ENCODE measurements at places on chromosomes 5 and 9. TPM values are rescaled to one million over a fixed set of nuclear protein-coding genes. Genes with fewer than 3 reads are reported as not detected.
A peak's percentile ranks its signal among the peaks of the same experiment; 100 is the strongest.

PCDHGA11 gene
- 0.83 TPM for total RNA-seq

IL13 gene
- 1.4 TPM for total RNA-seq

NAIF1 gene
- total RNA-seq = 12.6 TPM

FOXB2 gene
- total RNA-seq = not detected

PCDHA7 gene
- total RNA-seq = not detected

PCDHGA7 gene
- total RNA-seq = 0.26 TPM

TMC1 gene
- not detected for total RNA-seq

DNA sequence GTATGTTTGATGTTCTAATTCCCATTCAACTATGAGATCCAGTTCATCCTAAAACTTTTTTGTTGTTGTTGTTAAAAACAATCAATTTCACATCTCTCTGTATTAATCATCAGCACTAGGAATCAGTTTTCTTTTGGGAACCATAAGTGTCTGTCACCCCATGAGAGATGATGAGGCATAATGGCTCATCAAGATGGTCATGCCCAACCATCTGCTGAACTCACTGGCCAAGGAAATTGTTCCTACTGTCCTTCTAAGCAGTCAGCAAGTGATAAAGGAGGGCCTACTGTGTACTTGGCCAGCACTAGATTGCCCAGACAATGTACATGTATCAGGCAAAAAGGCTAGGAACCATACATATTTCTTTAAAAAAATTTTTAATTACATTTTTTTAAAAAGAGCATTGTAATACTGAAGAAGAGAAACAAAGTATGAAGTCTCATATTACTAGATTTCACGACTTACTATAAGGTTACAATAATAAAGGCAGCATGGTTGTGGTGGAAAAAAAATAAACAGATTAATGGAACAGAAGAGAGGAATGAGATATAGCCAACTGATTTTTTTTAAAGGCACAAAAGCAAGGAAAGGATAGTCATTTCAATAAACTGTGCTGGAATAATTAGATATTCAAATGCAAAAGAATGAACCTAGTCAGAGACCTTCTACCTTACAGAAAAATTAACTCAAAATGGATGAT is 458.3 kb downstream of the SPOCK1 start:
- H3K4me1 ChIP-seq = no peaks in the 10 kb centered on the region
- no peak overlapping the region for H3K27ac ChIP-seq
- H3K27me3 ChIP-seq = no peaks in the 10 kb centered on the region
- H3K4me3 ChIP-seq = no peak overlapping the region

GRCh38 chr9:132880324-132880661 is 1.6 kb downstream of the SPACA9 start:
- peaks cover 41% of the 10 kb centered on the region for H3K4me1 ChIP-seq
- no peak overlapping the region for H3K4me3 ChIP-seq
- no peak for DNase-seq
- H3K36me3 ChIP-seq = no peaks in the 10 kb centered on the region

- DNase-seq = no peak
- no peak overlapping the region for H3K27ac ChIP-seq
- H3K4me3 ChIP-seq = no peak overlapping the region
- H3K36me3 ChIP-seq = no peaks in the 10 kb centered on the region
Observed at GRCh38 chr5:63211448-63212132, 633.0 kb downstream of the LRRC70 start.

GRCh38 chr5:163794993-163795392 is 289.6 kb downstream of the MAT2B start:
- H3K4me3 ChIP-seq = no peak overlapping the region
- H3K4me1 ChIP-seq = no peaks in the 10 kb centered on the region
- H3K27me3 ChIP-seq = no peaks in the 10 kb centered on the region
- no peak overlapping the region for H3K27ac ChIP-seq
- H3K36me3 ChIP-seq = no peaks in the 10 kb centered on the region
- DNase-seq = no peak

- no peak overlapping the region for H3K27ac ChIP-seq
- peak; percentile 76 for DNase-seq
- no peaks in the 10 kb centered on the region for H3K4me1 ChIP-seq
- H3K27me3 ChIP-seq = no peaks in the 10 kb centered on the region
- H3K4me3 ChIP-seq = no peak overlapping the region
Observed at GRCh38 chr5:79857714-79858409, 133.2 kb downstream of the MTX3 start.

- H3K27ac ChIP-seq = no peak overlapping the region
- H3K4me3 ChIP-seq = no peak overlapping the region
- DNase-seq = no peak
- H3K4me1 ChIP-seq = no peaks in the 10 kb centered on the region
- H3K27me3 ChIP-seq = no peaks in the 10 kb centered on the region
Observed at GRCh38 chr5:33417632-33418031, 23.1 kb upstream of the TARS1 start.

GRCh38 chr9:134223591-134224122 is 59.3 kb upstream of the RNU6ATAC start:
- no peaks in the 10 kb centered on the region for H3K27me3 ChIP-seq
- H3K36me3 ChIP-seq = no peaks in the 10 kb centered on the region
- no peaks in the 10 kb centered on the region for H3K4me1 ChIP-seq
- no peak overlapping the region for H3K4me3 ChIP-seq
- DNase-seq = no peak

DNA sequence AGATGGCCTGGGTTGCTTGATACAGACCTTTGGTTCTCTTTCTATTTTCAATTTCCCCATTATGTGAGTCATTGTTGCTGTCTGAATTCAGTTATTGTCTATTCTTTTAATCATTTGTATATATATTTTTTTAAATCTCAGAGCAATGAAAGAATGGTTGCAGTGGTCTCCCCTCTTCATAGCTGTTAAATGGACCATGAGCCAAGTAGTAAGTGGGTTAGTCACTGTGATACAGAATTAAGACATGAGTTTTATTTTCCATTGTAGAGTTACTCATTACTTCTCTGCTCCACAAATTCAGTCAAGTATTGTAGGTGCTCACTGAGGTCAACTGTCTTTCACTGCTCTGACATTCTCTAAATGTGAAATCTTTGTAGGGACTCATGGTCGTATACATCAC is 174.6 kb upstream of the GRAMD2B start:
- H3K4me3 ChIP-seq = no peak overlapping the region
- DNase-seq = no peak
- no peak overlapping the region for H3K27ac ChIP-seq
- H3K4me1 ChIP-seq = no peaks in the 10 kb centered on the region
- no peaks in the 10 kb centered on the region for H3K36me3 ChIP-seq

- no peak within 1 kb of the TSS for H3K27ac ChIP-seq
- no peak for DNase-seq
Observed at GRCh38 chr5:141475625-141476131, at the start of gene PCDHGC3. PCDHGC3 (plus strand) TSS chr5:141475966; CDS start chr5:141476117, 151 bp downstream.

DNA sequence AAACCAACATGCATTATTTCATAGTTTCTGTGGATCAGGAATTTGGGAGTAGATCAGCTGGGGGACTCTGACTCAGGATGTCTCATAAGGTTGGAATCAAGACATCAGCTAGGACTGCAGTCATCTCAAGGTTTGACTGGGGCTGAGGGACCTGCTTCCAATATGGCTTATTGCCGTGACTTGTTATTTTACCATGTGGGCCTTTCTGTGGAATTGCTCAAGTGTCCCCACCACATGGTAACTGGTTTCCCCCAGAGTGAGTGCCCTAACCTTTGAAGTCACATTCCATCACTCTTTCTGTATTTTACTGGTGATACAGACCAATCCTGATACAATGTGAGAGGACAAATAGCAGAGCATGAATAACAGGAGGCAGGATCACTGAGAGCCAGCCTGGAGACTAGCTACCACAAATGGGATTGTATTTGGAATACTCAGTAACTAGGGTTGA is 70.2 kb upstream of the ELL2 start:
- H3K4me3 ChIP-seq = no peak overlapping the region
- H3K27ac ChIP-seq = no peak overlapping the region
- no peaks in the 10 kb centered on the region for H3K4me1 ChIP-seq
- peaks cover 2% of the 10 kb centered on the region for H3K27me3 ChIP-seq

DNA sequence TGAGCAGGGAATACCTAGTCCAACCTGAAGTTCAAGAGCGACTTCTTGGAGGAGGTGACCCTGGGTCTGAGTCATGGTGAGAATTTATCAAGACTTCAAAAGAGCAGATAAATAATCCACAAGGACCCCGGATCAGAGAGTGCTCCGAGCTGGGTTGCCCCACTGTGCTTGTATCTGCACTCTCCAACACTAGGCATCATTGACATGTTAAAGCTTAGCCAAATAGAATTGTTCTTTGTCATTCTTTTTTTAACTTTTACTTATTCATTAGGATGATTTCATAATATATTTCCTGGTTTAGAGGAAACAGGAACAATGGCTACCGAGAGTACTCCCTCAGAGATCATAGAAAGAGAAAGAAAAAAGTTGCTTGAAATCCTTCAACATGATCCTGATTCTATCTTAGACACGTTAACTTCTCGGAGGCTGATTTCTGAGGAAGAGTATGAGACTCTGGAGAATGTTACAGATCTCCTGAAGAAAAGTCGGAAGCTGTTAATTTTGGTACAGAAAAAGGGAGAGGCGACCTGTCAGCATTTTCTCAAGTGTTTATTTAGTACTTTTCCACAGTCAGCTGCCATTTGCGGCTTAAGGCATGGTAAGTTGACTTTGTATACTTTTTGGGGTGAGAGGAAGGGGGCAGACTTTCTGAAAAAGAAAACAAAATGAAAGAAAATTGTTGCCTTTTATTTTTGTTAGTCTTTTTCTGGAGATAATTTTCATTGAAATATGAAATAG is at the start of gene CARD6:
Gene CARD6, plus strand, starts transcription at position 300 of the 738 bp plus-strand sequence. Its CDS starts 16 bp downstream, at position 316.
- no peak for DNase-seq
- no peaks in the 10 kb centered on the region for H3K36me3 ChIP-seq
- no peaks in the 10 kb centered on the region for H3K27me3 ChIP-seq

DNA sequence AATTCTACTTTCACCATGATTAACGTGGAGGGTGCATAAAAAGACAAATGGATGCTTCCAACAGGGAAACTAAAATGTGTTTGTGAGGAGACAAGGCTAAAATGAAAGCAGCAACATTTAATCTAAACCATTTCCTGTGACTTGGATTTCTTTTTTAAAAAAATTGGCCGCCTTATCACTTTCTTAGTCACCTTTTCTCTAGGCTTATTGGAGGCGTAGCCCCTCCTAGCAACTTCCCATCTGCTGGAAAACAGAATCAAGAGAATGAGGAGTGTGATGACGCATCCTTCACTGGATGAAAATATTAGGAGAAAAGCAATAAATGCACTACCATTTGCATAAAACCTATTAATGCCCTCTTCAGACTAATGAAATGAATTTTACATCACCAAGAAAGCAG is 791 bp upstream of the GPR150 start:
- H3K27me3 ChIP-seq = no peaks in the 10 kb centered on the region
- no peak overlapping the region for H3K27ac ChIP-seq
- H3K4me3 ChIP-seq = no peak overlapping the region
- no peaks in the 10 kb centered on the region for H3K36me3 ChIP-seq

- no peaks in the 10 kb centered on the region for H3K27me3 ChIP-seq
- no peak overlapping the region for H3K4me3 ChIP-seq
- DNase-seq = no peak
- H3K36me3 ChIP-seq = peaks cover 5% of the 10 kb centered on the region
- H3K27ac ChIP-seq = no peak overlapping the region
Observed at GRCh38 chr5:154211641-154212390, 21.3 kb downstream of the GALNT10 start.

DNA sequence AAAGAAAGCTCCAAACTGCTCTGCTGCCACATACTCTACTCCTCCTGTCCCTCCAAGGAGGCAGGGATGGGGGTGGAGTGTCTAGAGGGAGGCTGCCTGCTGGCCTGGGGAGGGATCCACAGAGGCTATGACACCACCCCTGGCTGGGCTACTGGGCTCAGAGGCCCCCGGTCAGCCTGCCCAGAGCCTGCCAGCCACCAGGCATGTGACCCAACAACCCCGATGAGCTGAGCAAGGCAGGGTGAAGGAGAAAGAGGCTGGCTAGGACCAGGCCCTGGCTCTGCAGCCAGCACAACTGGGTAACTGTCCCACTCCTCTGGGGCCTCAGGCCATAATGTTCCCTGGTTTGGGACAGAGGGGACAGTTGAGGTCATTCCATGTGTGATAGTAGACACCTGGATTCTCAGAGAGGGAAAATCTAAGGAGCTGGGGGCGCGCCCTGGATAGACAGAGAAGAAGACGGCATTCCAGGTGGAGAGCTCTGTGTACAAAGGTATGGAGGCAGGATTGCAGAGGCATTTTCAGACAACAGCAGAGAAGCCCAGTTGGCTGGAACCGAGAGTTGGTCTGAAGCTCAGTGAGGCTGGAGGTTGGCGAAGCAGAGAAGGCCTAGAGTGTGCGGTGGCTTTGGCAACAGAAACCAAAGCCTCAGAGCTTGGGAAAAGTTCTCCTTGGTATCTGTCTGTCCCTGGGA is 33.8 kb upstream of the IL17B start:
- no peak for DNase-seq
- no peaks in the 10 kb centered on the region for H3K27me3 ChIP-seq
- H3K27ac ChIP-seq = no peak overlapping the region
- no peak overlapping the region for H3K4me3 ChIP-seq
- H3K4me1 ChIP-seq = no peaks in the 10 kb centered on the region

GRCh38 chr9:127664324-127664677 is 42.5 kb upstream of the CFAP157 start:
- H3K4me1 ChIP-seq = no peaks in the 10 kb centered on the region
- no peaks in the 10 kb centered on the region for H3K36me3 ChIP-seq
- no peaks in the 10 kb centered on the region for H3K27me3 ChIP-seq
- DNase-seq = no peak

DNA sequence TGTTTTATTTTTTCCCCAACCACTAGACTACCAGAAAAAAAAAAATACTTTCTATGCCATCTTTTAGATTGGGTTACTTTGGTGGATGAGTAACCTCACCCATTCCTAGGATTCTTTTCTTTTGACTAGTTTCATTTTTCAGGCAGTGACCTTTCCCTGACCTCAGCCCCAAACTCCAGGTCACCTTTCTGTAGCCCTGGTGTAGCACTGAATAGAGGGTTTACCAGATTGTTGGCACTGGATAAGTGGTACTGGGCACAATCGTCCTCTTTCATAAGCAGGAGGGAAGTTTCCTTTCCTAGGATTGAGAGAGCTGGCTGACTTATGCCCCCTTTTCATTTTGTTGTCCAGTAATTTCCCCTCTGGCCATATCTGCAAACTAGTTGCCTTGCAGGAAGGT is 169.4 kb upstream of the TMEM161B start:
- no peak overlapping the region for H3K27ac ChIP-seq
- no peaks in the 10 kb centered on the region for H3K36me3 ChIP-seq
- no peak overlapping the region for H3K4me3 ChIP-seq
- H3K4me1 ChIP-seq = no peaks in the 10 kb centered on the region
- H3K27me3 ChIP-seq = no peaks in the 10 kb centered on the region

GRCh38 chr9:136936645-136937170 is 7.8 kb downstream of the FBXW5 start:
- H3K4me3 ChIP-seq = no peak overlapping the region
- H3K36me3 ChIP-seq = peaks cover 26% of the 10 kb centered on the region
- no peaks in the 10 kb centered on the region for H3K27me3 ChIP-seq
- peaks cover under 1% of the 10 kb centered on the region for H3K4me1 ChIP-seq
- H3K27ac ChIP-seq = no peak overlapping the region

All from natural killer cell (primary cell).